ENCODE measurements at places on chromosomes 1 and 21.

- DNase-seq: no peak
Observed at GRCh38 chr1:200518524-200518923, 102.0 kb downstream of the KIF14 start.

GRCh38 chr1:11530731-11531311 lies 51.9 kb downstream of the DISP3 start:
- DNase-seq: no peak

DNA sequence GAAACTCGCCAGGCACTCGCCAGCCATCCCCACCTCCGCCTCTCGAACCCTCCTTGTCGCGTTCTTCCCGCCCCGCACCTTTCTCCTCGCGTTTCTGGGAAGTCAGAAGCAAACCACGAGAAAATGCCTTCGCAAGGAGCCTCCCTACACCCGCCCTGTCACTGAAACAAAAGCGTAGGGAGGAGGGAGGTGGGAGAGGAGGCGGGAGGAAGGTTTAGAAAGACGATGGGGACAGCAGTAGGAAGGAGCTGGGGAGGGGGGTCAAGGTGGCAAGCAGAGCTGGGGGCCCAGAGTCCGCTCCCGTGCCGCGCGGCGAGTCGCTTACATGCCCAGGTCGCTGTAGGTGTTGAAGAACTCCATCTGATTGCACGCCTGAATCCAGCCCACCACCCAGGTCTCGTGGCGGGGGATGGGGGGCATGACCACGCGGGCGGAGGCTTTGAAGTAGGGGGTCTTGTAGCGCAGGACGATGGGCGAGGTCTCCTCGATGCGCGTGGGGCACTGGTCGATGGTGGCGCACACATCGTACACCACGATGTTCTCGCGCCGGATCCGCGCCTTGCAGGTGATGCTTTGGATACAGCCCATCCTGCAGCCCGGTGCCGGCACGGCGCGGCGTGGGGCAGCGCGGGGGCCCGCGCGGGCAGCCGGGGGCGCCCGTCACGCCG lies 1.0 kb downstream of the FAM78B start:
- DNase-seq: no peak

DNA sequence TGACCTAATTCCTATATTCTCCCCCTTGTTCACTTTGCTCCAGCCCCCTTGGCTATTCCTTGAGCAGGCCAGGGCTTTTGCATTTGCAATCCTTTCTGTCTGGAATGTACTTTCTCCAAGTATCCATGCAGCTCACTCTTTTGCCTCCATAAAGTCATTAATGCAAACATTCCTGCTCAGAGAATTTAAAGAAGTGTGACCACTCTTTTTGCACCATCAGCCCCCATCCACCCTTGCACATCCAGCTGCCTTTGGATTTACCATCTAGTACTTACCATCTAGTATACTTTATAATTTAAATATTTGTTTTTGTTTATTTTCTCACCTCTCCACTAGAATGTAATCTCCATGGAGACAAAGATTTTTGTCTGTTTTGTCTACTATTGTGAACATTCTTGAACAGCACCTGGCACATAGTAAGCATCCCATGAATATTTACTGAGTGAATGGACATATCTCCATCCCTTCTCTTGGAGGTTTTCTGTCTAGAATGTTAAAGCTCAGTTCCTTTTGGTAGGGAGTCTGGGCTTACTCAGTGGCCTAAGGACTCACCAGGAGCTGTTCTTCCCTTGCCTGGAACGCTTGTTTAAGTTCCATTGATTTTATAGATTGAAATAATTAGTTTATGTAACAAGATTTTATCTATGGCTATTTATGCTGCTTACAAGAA lies 22.6 kb downstream of the SLAMF6 start:
- DNase-seq: no peak

- DNase-seq: no peak
Observed at GRCh38 chr1:163172596-163172995, 30.1 kb downstream of the RGS5 start.

DNA sequence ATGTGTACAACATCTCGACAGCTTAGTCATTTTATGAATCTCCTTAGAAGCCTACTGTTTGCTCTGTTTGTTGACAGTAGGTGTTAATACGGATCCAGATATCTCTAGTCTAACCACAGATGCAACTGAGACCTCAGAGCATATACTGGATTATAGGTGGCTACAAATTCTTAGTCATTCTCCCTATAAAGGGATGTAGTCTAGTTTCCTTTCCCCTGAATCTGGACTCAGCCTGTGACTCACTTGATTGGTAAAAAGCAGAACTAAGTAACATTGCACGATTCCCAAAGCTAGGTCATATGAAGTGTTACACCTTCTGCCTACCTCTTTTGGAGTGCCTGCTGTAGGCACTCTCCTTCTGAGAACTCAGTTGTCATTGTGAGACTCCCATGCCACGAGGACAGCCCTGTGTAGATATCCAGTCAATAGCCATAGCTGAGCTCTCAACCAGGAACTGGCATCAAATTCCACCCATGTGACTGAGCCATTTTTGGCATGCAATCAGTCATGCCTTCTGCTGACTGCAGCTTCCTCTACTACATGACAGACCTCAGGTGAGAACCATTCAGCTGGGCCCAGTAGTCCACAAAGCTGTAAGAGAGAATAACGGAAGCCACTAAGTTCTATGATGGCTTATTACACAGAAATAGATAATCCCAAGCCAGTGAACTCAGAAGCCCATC lies 135.9 kb upstream of the CHRM3 start:
- DNase-seq: no peak

DNA sequence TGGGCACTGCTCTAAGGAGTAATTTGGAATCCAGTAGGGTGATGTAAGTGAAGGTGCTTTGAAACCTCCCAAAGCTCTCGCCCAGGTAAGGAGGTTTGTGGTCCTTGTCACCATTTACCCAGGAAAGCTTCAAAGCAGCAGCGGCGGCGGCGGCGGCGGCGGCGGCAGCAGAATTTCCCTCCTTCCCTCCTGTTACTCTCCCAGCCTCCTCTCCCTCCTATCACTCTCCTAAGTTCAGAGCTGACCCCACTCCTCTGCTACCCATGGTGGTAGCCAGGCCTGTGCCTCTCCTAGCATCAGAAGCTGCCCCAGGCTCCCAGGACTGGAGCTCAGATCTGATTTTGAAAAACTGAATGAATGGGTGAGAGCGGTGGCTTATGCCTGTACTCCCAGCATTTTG lies 60.7 kb downstream of the ACBD3 start:
- no peak for DNase-seq

DNA sequence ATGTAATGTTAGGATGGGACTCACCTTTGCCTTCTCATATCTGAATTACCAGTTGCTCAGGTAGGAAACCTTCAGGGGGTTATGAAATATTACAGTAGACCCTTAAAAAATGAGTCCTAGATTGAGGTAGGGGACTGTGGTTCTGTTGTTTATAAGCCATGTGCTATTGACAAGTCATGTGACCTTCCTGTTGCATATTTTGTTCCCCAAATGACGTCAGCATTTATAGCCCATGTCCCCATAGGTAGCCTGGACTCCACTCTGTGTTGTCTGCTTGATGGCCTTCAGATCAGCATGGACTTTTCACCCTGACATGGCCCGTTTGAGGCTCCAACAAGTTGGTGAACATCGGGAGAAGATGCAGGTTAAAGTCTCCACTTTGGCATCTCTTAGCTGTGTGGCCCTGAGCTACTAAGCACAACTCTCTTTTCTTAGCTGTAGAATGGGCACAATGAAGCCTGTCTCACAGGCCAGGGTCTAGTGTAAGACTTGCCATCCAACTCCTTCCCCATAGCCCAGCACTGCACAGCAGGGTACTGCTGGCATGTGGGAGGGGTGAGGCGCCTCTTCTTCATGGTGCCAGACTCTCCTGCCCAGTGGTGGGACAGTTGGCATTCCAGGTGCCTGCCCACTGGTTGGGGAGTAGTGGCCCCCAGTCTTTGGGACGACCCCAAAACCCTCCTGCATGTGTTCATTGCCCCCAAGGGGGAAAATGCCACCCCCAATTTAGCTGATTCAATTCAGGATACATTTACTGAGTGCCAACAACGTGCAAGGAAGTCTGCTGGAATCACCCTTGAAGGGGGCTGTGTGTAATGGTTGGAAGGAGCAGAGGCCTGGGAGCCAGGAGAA lies 36.1 kb upstream of the TTC22 start:
- no peak for DNase-seq

DNA sequence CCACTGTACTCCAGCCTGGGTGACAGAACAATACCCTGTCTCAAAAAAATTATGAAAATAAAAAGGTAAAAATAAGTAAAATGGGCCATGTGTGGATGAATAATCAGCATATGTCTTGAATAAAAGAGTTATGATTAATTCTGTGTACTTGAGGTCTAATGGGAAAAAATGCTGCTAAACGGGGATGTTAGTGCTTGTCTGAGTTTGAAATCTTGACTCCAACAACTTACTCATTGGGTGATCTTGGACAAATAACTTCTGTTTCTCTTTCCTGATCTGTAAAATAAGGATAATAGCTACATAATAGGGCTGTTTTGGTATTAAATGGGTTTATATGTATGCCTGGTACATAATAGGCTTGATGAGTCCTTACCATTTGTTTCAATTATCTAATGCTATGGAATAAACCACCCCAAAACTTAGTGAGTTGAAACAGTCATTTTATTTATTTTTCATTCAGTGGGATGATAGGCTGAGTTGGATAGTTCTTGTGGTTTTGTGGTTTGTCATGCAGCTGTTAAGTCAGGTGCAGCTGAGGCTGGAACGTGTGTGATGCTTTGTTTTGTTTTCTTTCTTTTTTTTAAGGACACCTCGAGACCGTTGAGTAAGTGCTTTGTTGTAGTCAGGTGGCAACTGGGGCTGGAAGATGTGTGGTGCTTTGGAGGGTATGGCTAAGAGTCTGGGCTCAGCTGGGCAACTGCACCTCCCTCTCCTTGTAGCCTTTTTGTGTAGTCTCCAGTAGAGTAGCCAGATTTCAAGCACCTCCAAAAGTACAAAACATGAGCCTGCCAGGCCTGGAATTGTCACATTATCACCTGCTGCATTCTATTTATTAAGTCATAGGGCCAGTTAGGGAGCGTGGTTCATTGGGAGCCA lies 4.9 kb downstream of the MDM4 start:
- peak; percentile 51 for DNase-seq

GRCh38 chr1:89762386-89762778 lies 58.5 kb upstream of the LRRC8D start:
- DNase-seq: no peak

Data from activated naive CD4-positive, alpha-beta T cell treated with Interleukin-2 at 50 U/mL for 16 hours (primary cell).